ENCODE measurements at places on chromosomes 16 and 17.
A peak's percentile ranks its signal among the peaks of the same experiment; 100 is the strongest.

DNA sequence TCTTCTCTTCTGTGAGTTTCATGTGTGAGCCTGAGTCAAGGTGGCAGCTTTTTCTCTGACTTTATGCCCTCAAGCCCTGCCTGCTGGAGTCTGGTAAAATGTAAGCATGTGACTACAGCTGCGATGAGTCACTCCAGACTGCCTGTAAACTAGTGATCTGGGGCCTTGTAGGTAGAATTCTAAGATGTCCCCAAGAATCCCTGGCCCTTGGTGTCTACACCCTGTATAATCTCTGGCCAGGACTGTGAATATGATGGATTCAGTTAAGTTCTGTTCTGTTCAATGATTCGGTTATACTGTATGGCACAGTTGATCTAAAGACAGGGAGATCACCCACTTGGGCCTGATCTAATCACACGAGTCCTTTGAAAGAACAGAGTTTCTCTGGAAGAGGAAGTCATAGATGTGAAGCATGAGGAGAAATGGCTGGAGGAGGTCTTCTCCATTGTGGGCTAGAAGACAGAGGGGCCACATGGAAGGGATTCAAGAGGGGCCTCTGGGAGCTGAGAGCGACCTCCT lies 29.8 kb downstream of the PRSS54 start:
- no peak for DNase-seq

- no peak for DNase-seq
Measured at GRCh38 chr17:38447502-38448085, 19.3 kb downstream of the ARHGAP23 start.

GRCh38 chr17:72446118-72446517 lies 325.3 kb downstream of the SOX9 start:
- DNase-seq, result no peak

GRCh38 chr17:67200727-67201301 lies 44.2 kb downstream of the HELZ start:
- no peak for DNase-seq

- no peak for DNase-seq
Measured at GRCh38 chr16:19284207-19284606, 1.3 kb upstream of the CLEC19A start.

GRCh38 chr16:67034487-67034886 lies 5.5 kb downstream of the CBFB start:
- no peak for DNase-seq

- no peak for DNase-seq
Measured at GRCh38 chr16:71811261-71811803, 2.7 kb upstream of the AP1G1 start.

GRCh38 chr17:32875923-32876416 lies 954 bp downstream of the MYO1D start:
- DNase-seq, result no peak

- peak; percentile 80 for DNase-seq
Measured at GRCh38 chr16:68310774-68311511, at the start of the genes PRMT7 and SLC7A6OS. TSS of gene PRMT7 (plus strand) at chr16:68311019. CDS start at chr16:68315980, 4,961 bp downstream. TSS of gene SLC7A6OS (minus strand) at chr16:68310946. CDS start at chr16:68310926, 20 bp downstream.

- no peak for DNase-seq
Measured at GRCh38 chr17:33888455-33888854, 366.6 kb upstream of the CCL2 start.

DNA sequence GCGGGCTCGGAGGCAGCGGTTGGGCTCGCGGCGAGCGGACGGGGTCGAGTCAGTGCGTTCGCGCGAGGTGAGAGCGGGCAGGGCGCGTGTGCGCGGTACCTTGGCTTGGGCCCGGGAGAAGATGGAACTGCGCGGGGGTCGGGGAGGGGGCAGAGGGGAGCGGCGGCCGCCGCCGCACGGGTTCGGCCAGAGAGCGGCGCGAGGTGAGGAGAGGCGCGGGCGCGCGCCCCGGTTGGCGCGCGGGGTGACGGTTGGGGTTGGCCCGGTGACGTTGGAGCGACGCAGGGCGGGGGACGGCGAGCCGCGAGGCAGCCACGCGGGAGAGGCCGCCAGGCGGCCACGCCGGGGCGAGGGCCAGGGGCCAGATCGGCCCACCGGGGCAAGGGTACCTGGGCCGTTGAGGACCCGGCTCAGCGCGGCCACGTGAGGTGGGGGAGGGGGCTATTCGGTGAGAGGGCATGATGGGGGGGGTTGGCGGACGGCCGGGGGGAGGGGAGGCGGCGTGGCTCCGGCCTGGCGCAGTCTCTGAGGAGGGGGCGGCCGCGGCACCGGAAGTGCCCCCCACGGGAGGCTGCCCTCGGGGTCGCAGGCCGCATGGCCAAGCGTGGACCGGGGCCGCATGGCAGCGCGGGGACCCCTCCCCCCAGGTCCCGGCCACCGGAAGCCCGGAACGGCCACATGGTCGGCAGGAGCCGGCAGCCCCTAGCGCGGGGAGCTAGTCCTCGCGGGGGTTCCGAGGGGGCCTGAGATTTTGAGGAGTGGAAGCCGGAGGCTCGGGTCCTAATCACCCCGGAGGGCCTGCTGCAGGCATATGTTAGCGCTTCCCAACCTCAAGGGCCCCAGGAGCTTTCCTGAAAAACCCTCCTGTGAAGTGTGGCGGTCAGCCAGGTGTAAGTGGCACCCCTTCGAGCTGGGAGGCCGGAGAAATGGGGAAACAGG lies 527 bp downstream of the EIF5A start:
- no peak for DNase-seq

DNA sequence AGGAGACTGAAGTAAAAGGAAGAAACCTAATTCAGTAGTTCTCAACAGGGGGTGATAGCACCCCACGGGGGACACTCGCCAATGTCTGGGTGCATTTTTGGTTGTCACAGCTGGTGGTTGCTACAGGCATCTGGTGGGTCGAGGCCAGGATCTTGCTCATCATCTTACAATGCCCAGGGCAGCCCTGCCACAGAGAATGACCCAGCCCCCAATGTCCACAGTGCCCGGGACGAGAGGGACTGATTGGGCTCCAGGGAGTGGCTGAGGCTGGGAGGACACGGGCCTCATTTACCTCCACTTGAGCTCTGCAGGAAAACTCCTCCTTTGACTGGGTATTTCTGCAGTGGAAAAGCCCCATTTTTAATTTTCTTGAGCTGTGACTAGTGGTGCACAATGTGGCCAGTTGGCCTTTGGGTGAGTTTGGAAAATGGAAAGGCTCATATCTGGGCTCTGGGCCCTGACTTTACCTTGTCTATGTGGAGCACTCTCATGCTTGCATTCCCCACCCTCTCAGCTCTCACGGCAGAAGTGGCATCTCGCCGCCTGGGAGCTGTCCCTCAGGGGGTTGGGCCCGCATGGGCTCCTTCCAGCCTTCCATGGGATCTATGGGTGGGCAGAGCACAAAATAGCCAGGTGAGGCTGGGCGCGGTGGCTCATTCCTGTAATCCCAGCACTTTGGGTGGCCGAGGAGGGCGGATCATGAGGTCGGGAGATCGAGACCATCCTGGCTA lies 37.7 kb upstream of the IRF8 start:
- no peak for DNase-seq

DNA sequence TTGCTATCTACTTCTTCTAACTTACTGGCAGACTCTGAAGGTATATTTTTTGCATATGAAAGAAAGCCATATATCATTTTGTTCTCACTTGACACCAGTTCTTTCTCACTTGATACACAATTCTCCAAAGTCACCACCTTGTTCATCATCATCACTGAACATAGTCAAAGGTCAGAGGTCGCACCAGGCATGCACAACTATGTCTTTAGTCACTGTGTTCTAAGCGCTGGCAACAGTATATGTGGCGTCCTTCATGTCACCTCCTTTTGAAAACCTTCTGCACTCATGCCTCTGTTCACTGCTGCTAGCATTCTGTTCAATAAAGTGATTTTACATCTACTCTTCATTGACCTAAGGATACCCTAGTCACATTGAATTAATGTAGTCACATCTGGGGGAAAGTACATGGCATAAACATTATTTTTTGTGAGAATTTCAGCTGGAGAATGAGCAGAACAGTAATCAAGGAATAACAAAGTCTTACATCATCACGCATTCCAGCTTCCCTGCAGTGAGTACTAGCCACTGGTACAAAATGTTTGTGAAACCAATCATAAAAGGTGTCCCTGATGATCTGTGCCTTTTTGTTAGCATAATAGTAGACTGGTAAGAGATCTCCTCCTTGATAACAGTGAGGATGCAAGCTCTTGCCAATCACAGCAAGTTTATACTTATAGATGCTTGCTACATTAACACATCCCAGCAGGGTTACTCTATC lies 20.5 kb upstream of the TBX4 start:
- no peak for DNase-seq

DNA sequence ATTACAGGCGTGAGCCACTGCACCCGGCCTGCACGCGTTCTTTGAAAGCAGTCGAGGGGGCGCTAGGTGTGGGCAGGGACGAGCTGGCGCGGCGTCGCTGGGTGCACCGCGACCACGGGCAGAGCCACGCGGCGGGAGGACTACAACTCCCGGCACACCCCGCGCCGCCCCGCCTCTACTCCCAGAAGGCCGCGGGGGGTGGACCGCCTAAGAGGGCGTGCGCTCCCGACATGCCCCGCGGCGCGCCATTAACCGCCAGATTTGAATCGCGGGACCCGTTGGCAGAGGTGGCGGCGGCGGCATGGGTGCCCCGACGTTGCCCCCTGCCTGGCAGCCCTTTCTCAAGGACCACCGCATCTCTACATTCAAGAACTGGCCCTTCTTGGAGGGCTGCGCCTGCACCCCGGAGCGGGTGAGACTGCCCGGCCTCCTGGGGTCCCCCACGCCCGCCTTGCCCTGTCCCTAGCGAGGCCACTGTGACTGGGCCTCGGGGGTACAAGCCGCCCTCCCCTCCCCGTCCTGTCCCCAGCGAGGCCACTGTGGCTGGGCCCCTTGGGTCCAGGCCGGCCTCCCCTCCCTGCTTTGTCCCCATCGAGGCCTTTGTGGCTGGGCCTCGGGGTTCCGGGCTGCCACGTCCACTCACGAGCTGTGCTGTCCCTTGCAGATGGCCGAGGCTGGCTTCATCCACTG lies at the start of gene BIRC5:
Gene BIRC5, plus strand, starts transcription at position 238 of the 690 bp plus-strand sequence. Its CDS starts 64 bp downstream, at position 302.
- peak; percentile 72 for DNase-seq

GRCh38 chr17:44779211-44780025 lies 20.6 kb downstream of the ADAM11 start:
- DNase-seq, result peak; percentile 66

DNA sequence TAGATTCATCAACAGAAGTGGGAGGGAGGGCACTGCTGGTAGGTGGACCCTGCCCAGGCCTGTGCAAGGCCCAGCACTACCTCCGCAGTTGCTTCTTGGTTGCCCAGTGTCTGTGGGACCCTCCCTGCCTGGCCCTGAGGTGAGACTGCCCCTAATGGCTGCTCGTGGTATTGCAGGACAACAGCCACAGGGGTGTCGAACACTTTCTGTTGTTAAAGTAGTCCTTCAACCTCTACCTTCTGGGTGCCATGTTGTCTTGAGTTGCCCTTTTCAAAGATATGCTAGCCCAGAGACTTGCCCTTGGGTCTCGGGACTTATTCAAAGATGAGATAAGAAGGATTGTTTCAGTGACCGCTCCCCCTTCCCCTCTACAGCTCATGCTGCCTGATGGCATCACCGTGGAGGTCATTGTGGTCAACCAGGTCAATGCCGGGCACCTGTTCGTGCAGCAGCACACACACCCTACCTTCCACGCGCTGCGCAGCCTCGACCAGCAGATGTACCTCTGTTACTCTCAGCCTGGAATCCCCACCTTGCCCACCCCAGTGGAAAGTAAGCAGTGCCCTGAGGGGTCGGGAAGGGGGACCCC lies 29.1 kb downstream of the AKAP1 start:
- peak; percentile 28 for DNase-seq

DNA sequence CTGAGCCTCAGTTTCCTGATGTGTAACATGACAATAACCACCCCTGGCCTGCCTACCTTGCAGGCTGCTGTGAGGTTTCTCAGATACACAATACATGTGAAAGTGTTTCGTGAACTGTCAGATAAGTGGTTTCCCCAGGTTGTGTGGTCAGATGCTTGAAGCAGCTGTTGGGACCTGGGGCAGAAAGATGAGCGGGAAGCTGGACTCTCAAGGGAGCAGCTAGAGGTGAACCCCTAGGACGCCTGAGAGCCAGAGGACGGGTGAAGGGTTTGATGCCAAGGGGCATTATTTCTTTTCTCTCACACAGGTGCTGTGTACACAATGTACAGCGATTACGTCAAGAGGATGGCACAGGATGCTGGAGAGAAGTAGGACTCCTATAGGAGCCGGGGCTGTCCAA lies 2.3 kb downstream of the HIGD1B start:
- DNase-seq, result no peak

DNA sequence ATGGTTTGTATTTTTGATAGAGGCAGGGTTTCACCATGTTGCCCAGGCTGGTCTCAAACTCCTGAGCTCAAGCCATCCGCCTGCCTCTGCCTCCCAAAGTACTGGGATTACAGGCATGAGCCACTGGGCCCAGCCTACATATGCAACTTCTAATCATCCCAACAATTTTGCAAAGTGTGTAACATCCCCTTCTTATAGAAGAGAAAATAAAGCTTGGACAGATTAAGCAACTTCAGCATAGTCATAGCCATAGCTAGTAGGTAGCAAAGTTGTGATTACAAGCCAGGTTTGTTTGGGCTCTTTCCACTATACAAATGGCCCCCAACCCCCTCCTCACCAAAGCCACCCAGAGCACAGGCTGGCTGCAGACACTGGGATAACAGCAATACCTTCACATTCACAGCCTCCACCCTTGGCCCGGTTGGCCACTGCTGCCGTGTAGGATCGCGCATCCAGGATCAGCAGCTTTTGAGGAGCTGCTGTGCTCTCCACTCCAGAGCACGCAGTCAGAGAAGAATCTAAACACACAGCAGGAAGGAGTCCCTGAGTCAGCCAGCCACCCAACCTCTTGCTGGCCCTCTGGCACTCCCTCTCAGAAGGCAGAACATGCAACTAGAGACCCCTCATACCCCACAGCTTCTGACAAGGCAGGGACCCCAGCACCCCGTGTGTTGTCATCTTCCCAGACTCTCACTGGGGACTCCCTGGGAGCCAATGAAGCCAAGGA lies 7.9 kb downstream of the MTMR4 start:
- DNase-seq, result no peak

DNA sequence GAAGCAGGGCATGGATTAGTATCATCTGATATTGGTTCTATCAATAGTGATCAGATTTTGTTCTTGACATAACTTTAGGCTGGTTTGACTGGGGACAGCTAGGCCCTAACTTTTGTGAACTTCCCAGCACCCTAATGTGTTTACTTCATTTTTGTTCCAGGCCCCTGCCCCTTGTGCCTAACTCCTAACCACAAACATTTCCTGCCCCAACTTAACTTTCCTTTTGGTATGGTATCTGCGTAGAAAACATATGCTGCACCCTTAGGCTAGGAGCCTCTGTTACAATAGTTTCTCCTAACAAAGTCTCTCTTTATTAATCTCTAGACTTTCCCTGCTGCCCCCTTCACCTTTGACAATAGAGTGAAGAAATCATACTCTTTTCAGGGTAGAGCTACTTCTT lies 2.5 kb downstream of the ADPRM start:
- DNase-seq, result no peak

DNA sequence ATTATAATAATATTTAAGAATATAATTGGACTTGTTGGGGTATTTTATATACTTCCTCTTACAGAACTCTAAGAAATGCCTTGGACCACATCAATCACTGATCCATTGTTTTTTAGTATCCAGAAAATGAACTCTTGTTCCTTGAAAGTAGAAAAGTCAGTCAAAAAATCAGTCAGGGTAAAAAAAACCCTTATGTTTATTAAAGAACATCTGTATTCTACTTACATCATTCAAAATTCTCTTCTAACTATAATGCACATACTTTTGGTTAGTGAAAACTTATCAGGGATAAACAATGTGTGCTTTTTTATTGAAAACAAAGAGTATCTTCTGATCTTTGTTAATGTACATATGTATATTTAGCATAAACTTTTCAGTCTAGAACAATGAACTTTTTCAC lies 23.5 kb upstream of the CDR2 start:
- no peak for DNase-seq

- no peak for DNase-seq
Measured at GRCh38 chr17:10216213-10216938, 18.0 kb upstream of the GAS7 start.
